Sigmoid colon (tissue), 7 donors: ENCODE measurements at places on chromosomes 7 and 10. TPM values are rescaled to one million over a fixed set of nuclear protein-coding genes. Genes with fewer than 3 reads are reported as not detected.

DNA sequence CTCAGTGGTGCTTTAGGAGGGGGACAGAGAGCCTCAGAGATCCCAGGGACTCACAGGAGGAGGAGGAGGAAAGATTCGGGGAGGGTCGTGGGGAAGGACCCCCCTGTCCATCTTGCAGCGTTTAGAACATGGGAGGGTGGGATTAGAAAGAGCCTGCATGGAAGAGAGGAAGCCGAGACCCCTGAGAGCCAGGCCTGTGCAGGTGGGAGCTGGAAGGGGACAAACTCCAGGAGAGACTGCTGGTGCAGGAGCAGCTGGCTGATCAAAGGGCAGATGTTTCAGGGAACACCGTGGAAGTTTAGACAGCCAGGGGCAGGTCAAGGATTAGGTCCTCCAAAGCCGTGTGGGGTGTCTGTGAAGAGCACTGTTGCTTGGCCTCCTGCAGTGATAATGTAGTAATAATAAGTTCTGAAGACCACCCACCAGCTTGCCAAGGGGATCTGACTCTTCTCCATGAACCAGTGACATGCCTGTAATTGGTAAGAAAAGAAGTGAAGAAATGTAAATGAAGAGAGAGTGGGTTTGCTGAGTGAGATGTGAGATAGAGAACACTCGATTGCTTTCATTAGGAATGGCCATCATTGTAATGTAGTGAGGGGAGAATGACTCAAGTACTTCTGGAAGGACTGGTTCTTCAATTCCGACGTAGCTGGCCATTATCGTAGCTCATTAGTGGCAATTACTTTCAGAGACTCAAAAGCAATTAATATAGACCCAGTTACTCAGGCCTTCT is 425.6 kb downstream of the PAXIP1 start:
- H3K36me3 ChIP-seq, result no peaks in the 10 kb centered on the region
- no peak overlapping the region for H3K27ac ChIP-seq
- no peak overlapping the region for H3K4me3 ChIP-seq
- H3K27me3 ChIP-seq, result no peaks in the 10 kb centered on the region

DNA sequence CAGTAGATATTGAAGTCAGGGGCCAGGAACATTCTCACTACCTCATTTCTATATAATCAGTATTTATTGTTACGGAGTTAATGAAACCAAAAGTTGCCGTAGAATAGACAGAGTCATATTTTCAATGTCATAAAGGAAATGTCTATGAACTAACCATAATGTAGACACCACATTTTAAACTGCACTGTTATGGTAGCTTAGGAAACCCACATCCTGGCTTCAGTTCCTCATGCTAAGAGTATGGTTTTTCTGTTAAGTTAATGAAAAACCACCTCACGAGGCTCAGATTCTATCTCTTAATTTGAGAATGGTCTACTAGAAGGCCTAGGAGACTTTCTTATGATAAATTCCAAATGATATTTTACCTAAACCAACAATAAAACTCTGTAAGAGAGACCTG is 166.5 kb downstream of the TMEM26 start:
- H3K4me1 ChIP-seq, result peaks cover 6% of the 10 kb centered on the region
- no peak for DNase-seq
- H3K4me3 ChIP-seq, result no peak overlapping the region
- no peak overlapping the region for H3K27ac ChIP-seq

- no peaks in the 10 kb centered on the region for H3K36me3 ChIP-seq
- H3K27me3 ChIP-seq, result no peaks in the 10 kb centered on the region
- H3K4me1 ChIP-seq, result no peaks in the 10 kb centered on the region
- no peak overlapping the region for H3K4me3 ChIP-seq
- no peak for DNase-seq
- H3K27ac ChIP-seq, result no peak overlapping the region
Measured at GRCh38 chr7:42991024-42991423, 58.8 kb downstream of the MRPL32 start.

INSIG1 gene
- 34.1 TPM for total RNA-seq

GRCh38 chr10:68272833-68273232 is 40.9 kb upstream of the ATOH7 start:
- H3K36me3 ChIP-seq, result no peaks in the 10 kb centered on the region
- no peak for DNase-seq
- H3K27ac ChIP-seq, result no peak overlapping the region
- H3K27me3 ChIP-seq, result no peaks in the 10 kb centered on the region
- no peak overlapping the region for H3K4me3 ChIP-seq
- no peaks in the 10 kb centered on the region for H3K4me1 ChIP-seq

DNA sequence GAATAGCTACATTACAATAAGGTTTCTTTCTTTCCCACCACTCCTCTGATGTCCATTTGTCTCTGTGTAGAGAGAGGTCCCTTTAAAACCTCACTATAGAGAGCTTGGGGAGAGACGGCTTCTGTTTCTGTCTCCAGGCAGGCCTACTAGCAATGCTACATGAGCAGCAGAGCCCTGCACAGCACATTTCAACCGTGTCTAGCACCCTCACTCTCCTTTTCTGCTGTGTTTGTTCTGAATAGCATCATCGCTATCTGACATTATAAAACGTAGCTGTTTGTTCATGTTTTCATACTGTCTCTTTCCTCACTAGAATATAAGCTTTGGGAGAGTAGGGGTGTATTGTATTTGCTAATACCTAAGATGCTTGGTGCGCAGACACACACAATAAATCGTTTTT is 487.8 kb upstream of the DPP6 start:
- H3K4me3 ChIP-seq, result no peak overlapping the region
- H3K27me3 ChIP-seq, result no peaks in the 10 kb centered on the region
- H3K4me1 ChIP-seq, result peaks cover 27% of the 10 kb centered on the region
- H3K36me3 ChIP-seq, result no peaks in the 10 kb centered on the region
- no peak overlapping the region for H3K27ac ChIP-seq
- no peak for DNase-seq

DNA sequence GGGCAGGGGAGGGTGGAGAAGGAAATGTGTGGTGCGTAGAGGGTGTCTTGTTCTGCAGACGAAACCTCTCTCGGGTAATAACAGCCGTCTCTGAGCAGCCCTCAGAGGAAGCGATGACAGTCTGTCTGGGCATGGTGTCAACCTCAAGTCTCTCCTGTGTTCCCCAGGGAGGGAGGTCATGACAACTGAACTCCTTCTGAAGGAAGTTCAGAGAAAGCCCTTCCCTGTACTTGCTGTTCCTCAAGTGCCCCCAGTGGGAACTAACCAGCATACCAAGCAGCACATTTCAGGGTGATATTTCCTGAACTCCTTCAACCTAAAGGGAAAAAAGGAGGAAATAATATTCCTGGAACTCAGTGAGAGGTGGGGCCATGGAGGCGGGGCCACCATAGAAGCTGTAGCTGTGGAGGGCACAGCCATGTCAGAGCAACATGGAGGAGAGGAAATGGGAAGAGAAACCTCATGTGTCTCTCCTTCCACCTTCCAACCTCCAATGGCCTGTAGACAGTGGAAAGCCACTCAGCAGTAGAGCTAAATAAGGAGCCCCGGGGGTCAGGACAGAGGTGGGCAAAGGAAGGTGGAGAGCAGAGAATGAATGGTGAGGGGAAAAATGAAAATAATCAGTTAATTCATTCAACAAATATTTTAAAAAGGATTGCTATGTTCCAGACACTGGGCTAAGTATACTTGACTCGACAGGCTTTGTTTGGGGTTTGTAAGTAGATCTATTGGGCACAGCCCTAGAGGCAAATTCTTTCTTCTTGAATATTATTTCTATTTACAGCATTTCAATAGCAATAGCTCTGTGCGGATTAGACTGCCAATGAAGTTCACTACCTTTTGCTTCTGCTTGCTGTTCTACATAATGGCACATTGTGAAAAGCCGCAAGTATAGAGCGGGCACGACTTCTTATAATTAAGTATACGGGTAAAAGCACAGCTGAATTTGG is 61.0 kb upstream of the AOAH start:
- no peak overlapping the region for H3K27ac ChIP-seq
- no peaks in the 10 kb centered on the region for H3K4me1 ChIP-seq
- no peaks in the 10 kb centered on the region for H3K27me3 ChIP-seq
- H3K4me3 ChIP-seq, result no peak overlapping the region

DNA sequence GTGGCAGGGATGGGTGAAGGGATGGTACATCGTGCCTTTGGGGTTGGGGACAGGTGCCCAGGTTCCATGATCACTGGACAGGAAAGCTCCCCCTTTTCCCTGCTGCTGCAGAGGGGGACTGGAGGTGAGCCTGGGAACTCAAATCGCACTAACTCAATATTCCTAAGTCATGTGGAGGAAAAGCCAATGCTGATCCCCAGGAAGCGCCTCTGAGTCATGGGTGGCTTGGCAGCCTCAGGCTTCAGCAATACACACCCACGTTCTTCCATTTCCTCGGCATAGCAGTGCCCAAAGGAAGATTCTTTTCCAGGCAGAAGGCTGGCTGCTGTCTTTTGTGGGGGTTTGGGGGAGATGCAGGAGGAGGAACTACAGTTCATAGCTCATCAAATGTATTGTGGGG is 165.8 kb downstream of the CCDC3 start:
- no peak overlapping the region for H3K27ac ChIP-seq
- H3K27me3 ChIP-seq, result no peaks in the 10 kb centered on the region
- no peak for DNase-seq
- peaks cover 17% of the 10 kb centered on the region for H3K4me1 ChIP-seq
- H3K36me3 ChIP-seq, result no peaks in the 10 kb centered on the region
- H3K4me3 ChIP-seq, result no peak overlapping the region

TNKS2 gene
- 46.7 TPM for total RNA-seq

WEE2 gene
- total RNA-seq, result not detected

GRCh38 chr10:67725567-67725966 is 29.6 kb upstream of the CTNNA3 start:
- H3K27me3 ChIP-seq, result no peaks in the 10 kb centered on the region
- H3K27ac ChIP-seq, result no peak overlapping the region
- no peak overlapping the region for H3K4me3 ChIP-seq
- no peaks in the 10 kb centered on the region for H3K36me3 ChIP-seq
- DNase-seq, result no peak
